ENCODE measurements at places on chromosomes 12 and 14. TPM values are rescaled to one million over a fixed set of nuclear protein-coding genes. Genes with fewer than 3 reads are reported as not detected.

The PIANP gene
- total RNA-seq, result 0.97 TPM

The OR4Q3 gene
- total RNA-seq, result not detected

The TAS2R7 gene
- not detected for total RNA-seq

The NR4A1 gene
- total RNA-seq, result 35.0 TPM

The PTGER2 gene
- 3.8 TPM for total RNA-seq

The TAS2R42 gene
- not detected for total RNA-seq

The CIROP gene
- not detected for total RNA-seq

The BATF gene
- not detected for total RNA-seq

The MYH6 gene
- total RNA-seq, result 0.03 TPM

The RPL10L gene
- total RNA-seq, result not detected

The BHLHE41 gene
- 0.71 TPM for total RNA-seq
